Dermis blood vessel endothelial cell (primary cell): ENCODE measurements at places on chromosomes 4 and X.
A peak's percentile ranks its signal among the peaks of the same experiment; 100 is the strongest.

DNA sequence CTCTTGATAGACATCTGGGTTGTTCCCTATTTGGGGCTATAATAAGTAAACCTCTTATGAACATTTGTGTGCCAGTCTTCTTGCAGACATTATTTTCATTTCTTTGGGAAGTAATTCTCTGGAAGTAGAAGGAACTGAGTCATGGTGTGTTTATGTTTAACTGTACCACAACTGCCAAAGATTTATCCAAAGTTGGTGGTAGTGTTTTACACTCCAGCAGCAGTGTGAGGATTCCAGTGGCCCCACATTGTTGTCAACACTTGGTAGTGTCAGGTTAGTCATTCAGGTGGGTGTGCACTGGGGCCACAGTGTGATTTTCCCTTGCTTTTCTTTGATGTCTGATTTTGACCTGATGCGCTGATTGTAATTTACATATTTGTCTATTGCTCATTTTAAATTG lies 5.0 kb upstream of the UVSSA start:
- peak; percentile 19 for DNase-seq

GRCh38 chr4:58111818-58112217 lies 1001.6 kb upstream of the IGFBP7 start:
- DNase-seq = no peak

- no peak for DNase-seq
These were observed 2618.1 kb downstream of the ARAP2 start for GRCh38 chr4:33626221-33626620.

DNA sequence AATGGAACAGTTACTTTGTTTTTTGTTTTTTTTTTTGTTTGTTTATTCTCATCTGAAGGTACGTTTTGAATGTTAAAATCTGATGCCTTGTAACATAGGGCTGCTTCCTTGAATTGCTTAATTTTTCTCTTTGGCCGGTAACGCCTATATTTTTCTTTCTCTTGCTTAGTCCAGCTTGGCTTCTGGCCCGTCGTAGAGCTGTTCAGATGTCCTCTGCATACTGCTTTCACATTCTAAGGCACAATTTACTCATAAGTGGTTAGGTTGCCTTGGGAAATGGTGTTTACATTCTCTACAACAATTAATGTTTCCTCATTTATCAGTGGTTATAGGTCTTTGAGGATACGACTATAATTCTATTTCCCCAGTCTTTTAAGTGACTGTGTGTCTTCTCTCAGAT lies 7.9 kb downstream of the NONO start:
- DNase-seq = no peak

- peak; percentile 7 for DNase-seq
These were observed 187.3 kb upstream of the CXCL13 start for GRCh38 chr4:77418333-77418732.

GRCh38 chrX:14616836-14617235 lies 87.5 kb downstream of the GLRA2 start:
- DNase-seq = no peak

DNA sequence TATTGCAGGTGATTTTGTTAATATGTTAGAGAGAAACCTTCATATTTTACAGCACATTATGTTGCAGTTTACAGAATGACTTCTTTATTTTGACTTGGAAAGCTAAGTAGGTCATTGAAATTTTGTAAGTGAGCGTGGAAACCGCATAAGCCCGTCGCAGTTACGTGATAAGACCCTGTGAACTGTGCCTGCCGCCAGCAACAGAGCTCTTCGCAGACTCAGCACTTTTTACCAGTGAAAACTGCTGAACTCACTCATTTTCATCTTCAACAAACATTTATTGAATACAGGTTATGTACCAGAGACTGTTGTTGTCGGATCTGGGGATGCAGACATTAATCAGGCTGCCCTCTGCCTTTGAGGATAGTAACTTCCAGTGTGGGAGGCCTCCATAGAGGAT lies 355.7 kb downstream of the HS3ST1 start:
- DNase-seq = no peak

- DNase-seq = no peak
These were observed 97.0 kb downstream of the ENPP6 start for GRCh38 chr4:184120549-184121127.

- no peak for DNase-seq
These were observed 5.3 kb upstream of the SMIM10 start for GRCh38 chrX:134985479-134985878.

DNA sequence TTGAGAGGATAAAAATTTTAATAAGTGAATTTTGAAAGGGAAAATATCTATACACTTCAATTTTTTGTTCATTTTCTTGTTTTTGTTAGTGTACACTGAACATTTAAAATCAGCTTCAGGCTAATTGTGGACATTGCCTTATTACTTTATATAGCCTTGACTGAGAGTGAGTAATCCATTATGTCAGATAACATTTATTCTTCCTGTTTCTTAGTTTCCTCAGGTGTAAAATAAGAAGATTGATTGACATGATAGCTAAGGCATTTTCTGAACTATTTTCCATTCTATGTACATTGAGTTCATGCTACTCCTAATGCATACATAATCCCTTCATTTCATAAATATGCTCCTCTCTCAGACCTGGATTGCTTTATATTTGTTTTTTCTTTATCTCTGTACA lies 607.3 kb upstream of the AADAT start:
- DNase-seq = no peak

DNA sequence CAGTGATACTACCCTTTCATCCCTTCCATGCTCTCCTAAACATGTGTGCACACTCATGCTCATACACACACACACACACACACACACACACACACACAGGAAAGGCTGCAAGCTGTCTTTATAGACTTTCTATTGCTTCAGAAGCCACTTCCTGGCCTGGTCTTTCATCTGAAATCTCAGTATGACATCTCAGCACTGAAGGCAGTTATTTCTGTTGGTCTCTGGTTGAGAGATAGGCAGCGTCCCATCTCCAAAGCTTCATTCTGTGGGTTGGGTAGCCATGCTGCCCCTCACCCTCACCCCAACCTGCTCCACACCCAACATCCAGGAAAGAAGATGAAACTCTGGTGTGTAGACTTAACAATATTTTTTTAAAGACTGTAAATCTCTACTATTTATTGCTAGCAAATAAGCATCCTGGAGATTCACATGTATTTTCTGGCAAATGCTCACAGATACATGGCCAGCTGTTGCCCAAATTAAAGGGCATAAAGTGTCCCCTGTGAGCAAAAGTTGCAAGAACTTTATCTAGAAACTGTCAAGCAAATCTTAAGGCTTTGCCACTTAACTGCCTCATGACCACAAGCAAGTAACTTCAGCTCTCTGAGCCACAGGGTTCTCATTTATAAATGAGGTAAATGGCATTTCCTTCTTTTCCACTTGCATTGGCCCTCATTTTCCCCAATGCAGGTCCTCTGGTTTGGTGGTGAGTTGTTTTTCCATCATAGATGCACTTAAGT lies 189.8 kb upstream of the AFF2 start:
- DNase-seq = no peak

- no peak for DNase-seq
These were observed 62.3 kb downstream of the FAM184B start for GRCh38 chr4:17719106-17719505.

- DNase-seq = no peak
These were observed 18.5 kb downstream of the ACSL1 start for GRCh38 chr4:184807256-184807655.

DNA sequence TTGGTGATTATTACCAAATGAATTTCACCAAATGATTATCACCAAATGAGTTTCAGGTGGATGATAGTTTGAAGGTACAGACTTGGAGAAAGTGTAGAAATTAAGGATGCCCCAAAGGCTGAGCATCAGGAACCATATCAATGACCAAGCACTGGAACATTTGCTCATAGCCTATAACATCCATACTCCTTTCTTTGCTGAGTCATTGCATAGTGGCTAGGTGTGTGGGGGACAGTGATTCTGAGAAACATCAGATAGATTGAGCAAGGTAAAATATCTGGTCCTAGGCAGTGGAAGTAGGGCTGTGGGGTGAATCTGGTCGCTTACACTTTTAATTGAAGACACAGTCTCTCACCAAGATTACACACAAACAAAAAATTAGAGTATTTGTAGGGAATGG lies 1362.5 kb upstream of the PABPC4L start:
- no peak for DNase-seq

DNA sequence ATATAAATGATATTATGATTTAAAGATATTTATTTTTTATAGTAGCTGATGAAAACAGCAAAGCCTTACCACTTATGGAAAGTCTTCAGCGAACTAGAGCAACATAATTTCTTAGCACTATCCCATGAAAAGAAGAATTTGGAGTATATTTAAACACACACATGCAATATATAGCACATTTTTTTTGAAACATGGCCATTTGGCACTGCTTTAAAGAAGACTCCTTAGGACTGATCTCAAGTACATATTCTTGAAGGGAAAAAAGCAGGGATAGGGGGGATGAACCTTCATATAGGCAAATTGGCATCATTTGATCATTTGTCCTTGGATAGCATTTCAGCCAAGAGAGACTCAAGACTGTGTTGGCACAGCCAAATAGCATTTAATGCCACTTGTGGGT lies 193.3 kb downstream of the ANKRD50 start:
- DNase-seq = no peak

GRCh38 chr4:133624744-133625143 lies 475.6 kb downstream of the PCDH10 start:
- no peak for DNase-seq

- no peak for DNase-seq
These were observed 131.0 kb downstream of the SMIM20 start for GRCh38 chr4:26044983-26045382.

DNA sequence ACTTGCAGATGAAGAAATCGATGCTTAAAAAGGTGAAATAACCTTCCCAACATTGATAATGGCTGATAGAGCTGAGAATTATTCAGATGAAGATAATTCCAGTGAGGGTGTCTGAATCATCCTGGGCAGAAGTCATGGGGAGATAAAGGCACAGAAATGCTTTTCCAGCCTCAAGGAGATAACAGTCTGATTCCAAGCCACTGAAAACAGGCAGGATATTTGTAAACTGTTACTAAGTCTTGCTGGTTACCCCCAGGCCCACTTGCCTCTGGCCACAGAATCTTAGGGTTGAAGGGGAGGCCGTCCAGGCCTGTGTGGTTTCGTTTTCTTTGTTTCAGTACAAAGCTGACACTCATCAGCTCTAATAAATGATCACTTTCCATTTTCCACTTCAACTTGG lies 158.5 kb downstream of the SH3KBP1 start:
- DNase-seq = no peak

DNA sequence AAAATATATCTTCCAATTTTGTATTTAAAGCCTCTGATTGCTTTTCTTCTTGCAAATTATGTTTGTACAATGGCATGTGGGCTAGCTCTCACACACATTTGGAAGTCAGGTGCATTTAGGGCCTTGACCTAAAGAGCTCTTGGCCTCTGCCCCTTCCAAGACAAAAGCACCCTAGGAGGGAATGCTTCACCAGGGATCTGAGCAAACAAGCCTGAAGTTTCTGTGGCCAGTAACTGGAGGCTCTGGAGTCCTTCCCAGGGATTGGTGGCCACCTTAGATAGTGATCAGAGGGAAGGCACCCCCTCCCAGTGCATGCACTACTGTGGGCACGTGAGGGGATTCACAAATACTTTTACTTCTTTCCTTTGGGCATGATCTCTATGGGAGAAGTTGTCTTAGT lies 60.3 kb upstream of the DIPK2B start:
- no peak for DNase-seq

DNA sequence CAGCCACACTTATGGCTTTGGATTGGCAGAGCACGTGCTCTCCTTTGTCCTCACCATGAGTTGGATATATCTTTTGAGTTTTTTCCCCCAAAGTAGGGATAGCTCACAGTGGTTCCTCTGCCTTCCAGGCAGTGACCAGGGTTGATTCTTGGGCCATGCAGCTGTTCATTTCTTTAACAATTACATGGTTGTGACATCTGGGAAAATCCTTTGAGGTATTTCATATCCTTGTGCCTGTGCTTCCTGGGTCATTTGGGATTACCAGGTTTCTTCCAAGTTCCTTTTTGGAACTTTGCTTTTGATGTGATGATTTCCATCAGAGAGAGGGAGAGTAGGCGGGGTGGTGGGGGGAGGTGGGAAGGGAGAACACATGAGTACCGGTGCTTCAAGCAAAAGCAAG lies 15.6 kb downstream of the BCORL1 start:
- DNase-seq = no peak

DNA sequence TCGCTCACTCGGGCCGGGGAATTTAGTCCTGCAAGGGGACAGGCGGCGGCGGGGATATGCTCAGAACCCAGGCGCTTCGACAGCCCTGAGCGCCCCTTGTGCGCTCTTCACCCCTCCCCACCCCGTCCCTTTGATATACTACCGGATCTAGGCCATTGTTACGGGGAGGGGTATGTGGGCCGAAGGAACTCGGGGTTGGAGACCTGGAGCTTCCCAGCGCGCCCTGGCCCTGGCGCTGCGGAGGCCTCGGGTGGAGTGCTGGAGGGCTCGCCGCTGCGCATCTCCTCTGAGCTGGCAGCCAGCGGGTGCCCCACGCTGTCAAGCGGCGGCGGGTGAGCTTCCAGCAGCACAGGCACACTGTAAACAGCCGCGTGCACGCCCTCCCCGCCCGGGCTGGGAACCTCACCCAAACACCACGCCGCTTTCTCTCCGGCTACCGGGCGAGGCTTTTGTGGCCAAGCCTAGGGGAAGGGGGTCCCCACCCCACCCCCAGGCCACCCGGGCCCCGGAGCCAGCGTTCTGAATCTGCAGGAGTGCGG lies 54.5 kb upstream of the BCOR start:
- DNase-seq = no peak

DNA sequence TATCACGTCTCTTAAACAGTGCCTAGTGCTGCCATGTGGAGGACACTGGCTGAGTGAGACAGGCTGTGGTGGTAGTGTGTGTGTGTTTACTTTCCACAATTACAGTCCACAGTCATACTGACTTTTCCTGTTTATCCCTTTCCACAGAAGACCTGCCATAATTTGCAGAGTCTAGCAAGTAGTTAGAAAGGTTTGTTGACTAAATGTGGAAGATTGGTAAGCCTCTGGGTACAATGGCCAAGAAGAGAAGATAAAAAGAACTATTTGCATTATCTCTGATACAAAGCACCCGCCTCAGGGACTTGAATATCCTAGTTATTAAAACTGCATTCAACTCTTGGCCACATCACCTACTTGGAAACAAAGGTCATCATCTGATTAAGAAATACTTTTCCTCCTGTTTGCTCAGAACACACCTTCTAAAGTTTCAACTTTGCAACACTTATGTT lies 89.1 kb downstream of the FAM13A start:
- DNase-seq = no peak

- no peak for DNase-seq
These were observed 30.0 kb downstream of the ITM2A start for GRCh38 chrX:79336869-79337815.
